ENCODE measurements at places on chromosomes 12 and 14.

- DNase-seq = no peak
These were observed 136.9 kb upstream of the PARP11 start for GRCh38 chr12:4009979-4010704.

GRCh38 chr12:108333898-108334699 is 5.0 kb downstream of the CMKLR1 start:
- DNase-seq = no peak

DNA sequence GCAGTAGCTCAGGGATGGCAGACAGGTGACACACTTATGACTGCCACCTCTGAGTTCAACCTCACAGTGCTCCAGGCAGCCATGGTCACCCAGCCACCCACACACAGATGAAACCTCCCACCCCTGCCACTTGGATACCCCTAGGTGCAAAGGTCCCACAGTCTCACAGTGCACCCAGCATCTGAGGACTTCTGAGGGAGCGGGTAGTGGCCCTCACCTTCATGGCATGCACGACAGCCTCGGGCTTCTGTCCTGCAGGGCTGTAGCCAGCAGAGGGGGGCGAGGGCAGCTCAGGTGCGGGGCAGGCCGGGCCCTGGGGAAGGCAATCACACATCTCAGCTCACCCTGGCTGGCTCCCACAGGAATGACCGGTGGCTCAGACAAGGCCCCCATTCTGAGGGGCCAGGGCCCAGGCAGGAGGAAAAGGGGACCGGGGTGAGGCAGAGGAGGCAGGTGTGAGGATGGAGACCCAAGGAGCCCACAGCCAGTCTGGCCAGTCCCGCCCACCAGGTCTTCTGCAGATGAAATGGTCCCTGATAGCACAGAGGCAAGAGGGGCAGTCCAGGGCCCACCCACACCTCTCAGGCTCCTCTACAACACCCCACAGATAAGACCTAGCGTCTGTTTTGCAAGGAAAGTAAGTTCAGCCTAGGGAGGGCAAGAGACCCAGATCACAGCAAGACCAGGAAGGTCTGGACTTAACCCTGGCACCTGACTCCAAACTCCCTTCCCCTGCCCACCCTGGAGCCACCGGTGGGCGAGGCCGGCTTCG is 35.8 kb downstream of the CCNK start:
- DNase-seq = no peak

GRCh38 chr12:80472911-80473500 is 29.0 kb downstream of the PTPRQ start:
- no peak for DNase-seq

DNA sequence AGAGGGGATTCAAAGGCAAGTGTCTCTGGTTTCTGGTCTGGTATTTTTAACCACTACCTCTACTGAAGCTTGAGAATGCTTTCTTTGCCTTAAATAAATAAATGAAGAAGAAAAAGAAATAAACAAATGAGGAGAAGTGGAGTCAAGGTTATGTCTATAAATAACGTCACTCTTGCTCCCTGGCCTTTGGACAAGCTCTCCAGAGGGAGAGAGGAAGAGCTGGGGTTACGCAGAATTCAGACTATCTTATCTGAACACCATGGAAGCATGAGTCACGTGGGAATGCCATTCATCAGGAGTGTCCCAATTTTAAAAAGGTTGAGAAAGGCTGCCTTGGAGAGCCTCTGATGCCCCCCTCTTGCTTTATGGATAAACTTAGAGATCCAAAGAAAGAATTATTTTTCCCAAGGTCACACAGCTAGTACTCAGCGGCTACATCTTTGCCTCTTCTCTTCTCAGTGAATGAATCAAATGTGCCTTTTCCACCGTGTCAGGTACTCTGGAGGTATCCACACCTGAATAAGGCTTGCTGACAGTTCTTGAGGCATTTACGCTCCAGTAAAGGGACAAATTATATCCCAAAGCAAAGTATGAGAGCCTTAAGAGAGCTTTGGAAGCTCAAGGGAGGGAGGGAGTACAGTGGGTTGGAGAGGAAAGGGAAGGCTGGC is 12.9 kb upstream of the MSI1 start:
- DNase-seq = no peak

DNA sequence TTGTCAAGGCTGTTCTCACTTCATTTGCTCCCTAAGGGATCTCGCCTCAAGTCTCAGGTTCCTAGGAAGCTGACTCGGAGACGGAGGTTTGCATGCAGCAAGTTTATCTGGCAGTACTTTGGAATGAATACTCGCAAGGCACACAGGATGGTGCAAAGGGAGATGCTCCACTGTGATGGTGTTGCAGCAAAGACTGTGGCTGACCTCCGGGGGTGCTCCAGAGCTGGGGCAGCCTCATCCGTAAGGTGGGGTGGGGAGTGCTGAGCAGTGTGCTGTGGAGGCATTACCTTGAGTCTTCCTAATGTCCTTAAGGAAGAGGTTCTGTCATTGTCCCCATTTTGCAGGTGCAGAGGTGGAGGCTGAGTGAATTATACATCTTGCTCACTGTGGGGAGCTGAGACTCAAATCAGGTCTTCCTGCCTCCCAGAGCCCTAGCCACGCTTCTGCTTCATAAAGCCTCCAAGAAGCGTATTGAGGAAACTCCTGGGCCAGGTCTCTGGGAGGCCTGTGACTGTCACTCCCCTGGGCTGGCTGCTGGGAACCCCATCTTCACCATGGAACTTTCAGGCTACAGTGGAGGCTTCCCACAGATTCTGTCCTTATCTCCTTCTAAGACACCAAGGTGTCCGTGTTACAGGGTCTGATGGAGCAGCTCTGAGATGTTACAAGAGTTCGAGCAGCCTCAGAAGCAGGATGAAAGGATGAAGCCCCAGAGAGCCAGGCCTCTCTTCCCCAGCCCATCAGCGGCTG is 39.5 kb downstream of the GALNT16 start:
- no peak for DNase-seq

DNA sequence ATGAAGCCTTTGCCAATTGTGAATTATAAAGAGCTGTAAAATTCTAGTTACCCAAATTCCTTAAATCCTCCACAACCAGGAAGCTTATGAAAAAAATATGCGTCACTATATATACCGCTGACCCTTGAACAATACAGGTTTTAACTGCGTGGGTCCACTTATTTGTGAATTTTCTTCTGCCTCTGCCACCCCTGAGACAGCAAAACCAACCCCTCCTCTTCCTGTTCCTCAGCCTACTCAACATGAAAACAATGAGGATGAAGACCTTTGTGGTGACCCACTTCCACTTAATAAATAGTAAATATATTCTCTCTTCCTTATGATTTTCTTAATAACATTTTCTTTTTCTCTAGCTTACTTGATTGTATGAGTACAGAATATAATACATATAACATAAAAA is 42.2 kb downstream of the CMKLR1 start:
- no peak for DNase-seq

DNA sequence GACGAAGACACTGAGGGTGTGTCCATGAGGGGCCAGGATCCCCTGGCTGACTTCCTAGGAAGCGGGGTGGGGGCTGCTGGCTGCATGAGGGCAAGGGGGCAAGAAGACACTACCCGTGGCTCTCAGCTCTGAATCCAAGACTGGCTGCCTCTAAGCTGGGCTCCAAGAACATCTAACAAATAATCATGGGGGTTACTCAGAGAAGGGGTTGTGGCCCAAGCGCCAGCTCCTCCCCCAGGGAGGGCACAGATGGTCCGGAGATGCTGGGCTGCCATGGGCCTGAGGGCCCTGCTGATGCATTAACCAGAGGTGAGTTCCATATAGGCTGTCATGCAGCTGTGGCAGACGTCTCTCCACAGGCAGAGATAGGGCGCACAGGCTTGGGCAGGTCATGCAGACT is 14.3 kb downstream of the SYNDIG1L start:
- no peak for DNase-seq

- DNase-seq = no peak
These were observed 191.5 kb downstream of the PAX9 start for GRCh38 chr14:36852981-36853691.

DNA sequence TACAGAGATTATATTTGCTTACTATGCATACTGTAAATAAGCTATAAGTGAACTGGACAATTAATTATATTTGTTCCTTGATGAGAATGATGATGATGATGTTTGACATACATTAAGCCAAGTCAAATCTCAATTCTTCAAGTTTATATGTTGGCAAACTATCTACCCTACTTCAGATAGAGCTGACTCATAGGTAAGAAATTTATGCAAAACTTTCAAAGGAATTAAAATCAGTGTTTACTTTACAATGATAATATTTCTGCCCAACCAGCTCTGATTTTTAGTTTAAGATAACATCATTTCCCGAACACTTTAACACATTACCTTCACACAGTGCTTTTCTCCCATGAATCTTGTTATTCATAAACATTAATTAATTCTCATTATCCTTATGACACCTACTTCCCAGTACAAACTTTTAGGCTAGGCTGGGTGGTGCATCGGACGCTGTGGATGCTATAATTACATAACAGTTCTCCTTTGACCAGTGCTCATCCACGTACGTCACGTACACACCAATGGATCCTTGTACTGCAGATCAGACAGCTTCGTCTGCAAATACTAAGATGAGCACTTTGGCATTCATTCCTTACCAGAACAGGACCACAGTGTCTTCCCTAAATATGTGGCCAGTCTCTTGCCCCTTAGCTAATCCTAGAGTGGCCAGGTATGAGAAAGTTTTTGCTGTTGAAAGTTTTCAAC is 18.3 kb downstream of the BMP4 start:
- no peak for DNase-seq

DNA sequence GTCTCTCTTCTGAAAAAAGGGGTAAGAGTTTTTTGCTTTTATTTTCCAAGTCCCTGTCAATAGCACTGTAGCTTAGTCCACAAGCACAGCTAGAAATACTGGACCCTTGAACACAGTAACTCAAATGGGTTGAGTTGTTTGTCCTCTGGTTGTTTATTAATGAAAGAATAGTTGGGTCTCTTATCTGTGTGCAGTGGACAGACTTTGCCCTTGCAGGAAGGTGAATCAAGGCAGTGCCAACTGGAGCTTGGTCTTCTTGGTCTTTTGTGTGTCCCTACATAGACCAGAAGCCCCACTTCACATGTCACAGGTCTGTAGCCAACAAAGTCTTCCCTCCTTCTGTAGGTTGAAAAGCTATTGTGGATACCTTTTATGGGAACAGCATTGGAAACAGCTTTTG is 322.0 kb downstream of the AACS start:
- DNase-seq = no peak

- DNase-seq = no peak
These were observed 50.1 kb downstream of the FERMT2 start for GRCh38 chr14:52900731-52901130.

- DNase-seq = no peak
These were observed 8.7 kb upstream of the NCOR2 start for GRCh38 chr12:124576061-124576650.

GRCh38 chr14:57712102-57712501 is 153.8 kb downstream of the SLC35F4 start:
- DNase-seq = no peak

DNA sequence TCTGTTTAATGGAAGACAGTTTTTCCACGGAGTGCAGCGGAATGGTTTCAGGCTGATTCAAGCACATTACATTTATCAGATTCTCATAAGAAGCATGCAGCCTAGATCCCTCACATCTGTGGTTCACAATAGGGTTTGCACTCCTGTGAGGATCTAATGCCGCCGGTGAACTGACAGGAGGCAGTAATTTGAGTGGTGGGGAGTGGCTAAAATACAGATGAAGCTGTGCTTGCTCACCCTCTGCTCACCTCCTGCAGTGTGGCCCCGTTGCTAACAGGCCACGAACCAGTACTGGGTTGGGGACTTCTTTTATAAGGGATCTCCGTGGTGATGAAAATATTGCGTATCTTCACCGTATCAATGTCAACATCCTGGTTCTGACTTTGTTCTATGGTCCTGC is 107.8 kb downstream of the OTX2 start:
- no peak for DNase-seq

DNA sequence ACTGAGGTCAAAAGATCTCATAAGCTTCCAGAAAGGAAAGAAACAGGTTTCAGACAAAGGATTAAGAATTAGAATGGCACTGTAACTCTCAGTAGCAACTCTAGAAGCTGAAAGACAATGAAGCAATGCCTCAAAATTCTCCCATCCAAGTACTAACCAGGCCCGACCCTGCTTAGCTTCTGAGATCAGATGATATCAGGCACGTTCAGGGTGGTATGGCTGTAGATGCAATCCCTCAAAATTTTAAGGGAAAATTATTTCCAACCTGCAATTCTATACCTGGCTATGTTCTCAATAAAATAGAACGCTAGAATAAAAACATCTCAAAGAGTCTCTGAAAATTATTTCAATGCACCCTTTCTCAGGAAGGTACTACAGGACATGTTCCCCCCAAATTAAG is 19.6 kb downstream of the NOXRED1 start:
- DNase-seq = no peak

GRCh38 chr14:54713379-54713778 is 146.5 kb downstream of the SAMD4A start:
- no peak for DNase-seq

- DNase-seq = no peak
These were observed 43.0 kb downstream of the SPRING1 start for GRCh38 chr12:116694653-116695463.

DNA sequence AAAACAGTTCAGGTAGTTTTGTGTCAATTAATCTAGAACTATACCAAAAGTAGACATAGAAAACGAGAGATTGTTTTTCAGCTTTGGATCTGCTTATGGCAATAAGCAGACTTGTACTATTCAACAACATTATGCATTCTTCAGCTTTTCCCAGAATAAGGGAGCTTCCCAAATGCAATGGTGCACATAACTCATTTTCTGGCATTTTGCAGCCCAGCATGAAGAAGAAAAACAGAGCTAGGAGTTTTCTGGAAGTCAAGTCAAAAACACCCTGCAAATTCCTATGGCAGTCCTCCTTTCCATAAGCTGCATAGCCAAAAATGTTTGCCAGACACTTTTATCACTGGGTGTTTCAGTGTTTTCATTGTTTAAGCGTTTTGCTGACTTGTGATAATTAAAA is 314.7 kb downstream of the NAV3 start:
- no peak for DNase-seq

GRCh38 chr12:117872546-117873169 is 96.1 kb downstream of the KSR2 start:
- DNase-seq = no peak

DNA sequence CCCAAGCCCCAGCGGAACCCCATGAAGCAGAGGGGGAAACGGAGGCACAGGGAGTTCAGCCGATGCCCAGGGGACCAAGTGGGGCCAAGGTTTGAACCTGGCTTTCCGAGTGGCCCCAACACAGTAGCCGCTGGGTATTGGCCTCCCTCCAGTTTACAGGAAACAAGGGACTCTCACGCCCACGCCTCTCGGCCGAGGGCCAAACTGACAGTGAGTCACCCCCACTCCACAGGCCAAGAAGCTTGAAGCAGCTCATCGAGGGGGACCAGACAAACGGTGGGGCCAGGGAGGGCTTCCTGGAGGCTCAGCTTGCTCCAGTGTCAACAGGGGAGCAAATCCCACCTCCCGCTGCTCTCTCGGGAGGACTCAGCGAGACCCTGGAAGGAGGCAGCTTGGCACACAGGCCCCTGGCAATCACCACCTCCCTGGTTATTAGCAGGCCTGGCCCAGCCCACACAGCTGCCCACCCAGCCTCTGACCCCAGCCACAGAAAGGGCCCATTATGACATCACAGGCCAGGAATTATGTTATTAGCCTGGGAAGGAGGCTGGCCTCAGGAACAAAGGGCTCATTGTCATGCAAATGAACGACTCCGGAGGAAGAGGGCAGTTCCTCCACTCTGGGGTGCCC is 54.6 kb downstream of the NCOR2 start:
- DNase-seq = no peak
